T-helper 17 cell (primary cell): ENCODE measurements at places on chromosomes 1 and 21. TPM values are rescaled to one million over a fixed set of nuclear protein-coding genes. Genes with fewer than 3 reads are reported as not detected.

GRCh38 chr1:12220890-12221289, 8.9 kb upstream of the VPS13D start:
- DNase-seq: no peak
- H3K27ac ChIP-seq: no peak overlapping the region
- no peak overlapping the region for H3K4me3 ChIP-seq
- no peaks in the 10 kb centered on the region for H3K27me3 ChIP-seq

DNA sequence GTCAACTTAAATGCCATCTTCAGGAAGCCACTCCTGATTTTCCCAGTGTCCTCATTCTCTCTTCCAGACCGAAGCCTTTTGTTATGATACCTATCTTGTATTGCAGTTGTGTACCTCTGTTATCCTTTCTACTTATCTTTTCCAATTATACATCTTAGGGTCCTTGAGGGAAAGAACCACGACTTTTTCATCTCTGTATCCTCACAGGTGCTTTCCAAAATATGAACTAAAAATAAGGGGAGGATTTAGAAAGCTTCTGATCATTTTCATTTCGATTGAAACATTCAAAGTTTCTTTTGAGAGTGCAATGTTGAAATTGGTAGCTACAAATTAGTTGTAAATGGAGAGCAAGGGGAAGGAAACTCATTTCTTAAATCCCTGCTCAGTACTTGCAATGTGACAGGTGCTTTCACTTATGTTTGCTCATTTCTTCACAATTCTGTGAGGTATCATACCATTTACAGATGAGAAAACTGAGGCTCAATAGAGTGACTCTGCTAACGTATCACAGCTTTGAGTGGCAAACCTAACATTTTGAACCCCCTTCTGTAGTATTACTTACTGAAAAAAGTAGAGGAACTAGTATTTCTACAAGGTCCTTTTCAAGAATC, 24.2 kb downstream of the SLC19A2 start:
- no peaks in the 10 kb centered on the region for H3K36me3 ChIP-seq
- peaks cover 7% of the 10 kb centered on the region for H3K27me3 ChIP-seq
- H3K27ac ChIP-seq: no peak overlapping the region
- H3K4me1 ChIP-seq: peaks cover 3% of the 10 kb centered on the region
- DNase-seq: no peak

Gene LHX8
- not detected for total RNA-seq

- no peak for DNase-seq
- H3K36me3 ChIP-seq: no peaks in the 10 kb centered on the region
- peaks cover 6% of the 10 kb centered on the region for H3K27me3 ChIP-seq
- H3K27ac ChIP-seq: no peak overlapping the region
- no peak overlapping the region for H3K4me3 ChIP-seq
- no peaks in the 10 kb centered on the region for H3K4me1 ChIP-seq
These were observed 39.5 kb downstream of the IRF2BP2 start for GRCh38 chr1:234570329-234571120.

DNA sequence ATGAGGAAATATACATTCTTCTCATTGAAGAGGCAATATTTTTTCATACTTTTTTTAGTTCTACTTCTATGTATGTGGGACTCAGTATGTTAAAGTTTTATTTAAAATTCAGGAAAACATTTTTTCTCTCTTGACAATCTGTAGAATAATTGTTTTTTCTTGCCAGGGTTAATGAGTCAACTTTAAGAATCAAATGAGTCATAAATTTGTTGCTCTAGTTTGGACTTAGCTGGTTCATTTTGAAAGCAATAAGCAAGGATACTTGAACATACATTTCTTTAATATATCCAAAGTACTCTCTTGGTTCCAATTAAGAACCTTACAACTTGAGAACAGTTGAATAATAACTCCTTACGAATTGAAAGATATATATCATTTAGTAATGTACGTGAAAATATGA, 1145.3 kb upstream of the B3GALT2 start:
- H3K4me1 ChIP-seq: no peaks in the 10 kb centered on the region
- DNase-seq: no peak
- H3K4me3 ChIP-seq: no peak overlapping the region
- no peaks in the 10 kb centered on the region for H3K27me3 ChIP-seq
- no peak overlapping the region for H3K27ac ChIP-seq

DNA sequence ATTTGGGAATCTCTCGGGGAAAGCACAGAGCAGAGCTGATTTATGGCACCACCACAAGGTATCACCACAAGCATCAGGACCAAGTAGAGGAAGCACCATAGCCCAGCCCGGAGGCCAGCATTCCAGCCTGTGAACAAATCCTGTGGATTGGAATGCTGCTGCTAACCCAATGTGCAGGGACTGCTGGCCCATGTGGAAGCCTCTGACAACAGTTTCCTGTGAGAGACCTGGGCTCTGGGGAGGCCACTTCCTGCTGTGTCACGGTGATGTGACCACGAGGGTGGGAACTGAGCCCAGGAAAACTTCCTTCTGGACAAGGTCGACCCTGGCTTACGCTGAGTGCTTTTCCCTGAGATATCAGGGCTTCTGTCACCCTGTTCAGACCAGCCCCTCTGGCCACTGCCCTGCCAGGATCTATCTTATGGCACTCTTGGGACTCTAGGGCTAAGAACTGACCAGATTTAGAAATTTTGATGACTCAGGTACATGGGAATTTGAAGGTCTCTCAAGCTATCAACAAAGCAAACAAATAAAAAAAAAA, 88.3 kb upstream of the NGF start:
- peaks cover 28% of the 10 kb centered on the region for H3K27me3 ChIP-seq
- H3K4me1 ChIP-seq: no peaks in the 10 kb centered on the region
- no peaks in the 10 kb centered on the region for H3K36me3 ChIP-seq
- no peak overlapping the region for H3K4me3 ChIP-seq
- no peak for DNase-seq

GRCh38 chr1:101971304-101971703, 25.4 kb downstream of the OLFM3 start:
- no peak overlapping the region for H3K27ac ChIP-seq
- no peak overlapping the region for H3K4me3 ChIP-seq
- no peaks in the 10 kb centered on the region for H3K36me3 ChIP-seq
- no peaks in the 10 kb centered on the region for H3K27me3 ChIP-seq
- H3K4me1 ChIP-seq: no peaks in the 10 kb centered on the region

Gene HAO2
- total RNA-seq: not detected

Gene OR2T35
- total RNA-seq: not detected

Gene RNF115
- total RNA-seq: 14.0 TPM

Gene ASCL5
- total RNA-seq: 0.27 TPM

- no peak overlapping the region for H3K4me3 ChIP-seq
- peaks cover 23% of the 10 kb centered on the region for H3K27me3 ChIP-seq
- no peak for DNase-seq
- no peak overlapping the region for H3K27ac ChIP-seq
- H3K36me3 ChIP-seq: peaks cover 2% of the 10 kb centered on the region
These were observed 114.0 kb downstream of the NBPF12 start for GRCh38 chr1:147052143-147052542.

DNA sequence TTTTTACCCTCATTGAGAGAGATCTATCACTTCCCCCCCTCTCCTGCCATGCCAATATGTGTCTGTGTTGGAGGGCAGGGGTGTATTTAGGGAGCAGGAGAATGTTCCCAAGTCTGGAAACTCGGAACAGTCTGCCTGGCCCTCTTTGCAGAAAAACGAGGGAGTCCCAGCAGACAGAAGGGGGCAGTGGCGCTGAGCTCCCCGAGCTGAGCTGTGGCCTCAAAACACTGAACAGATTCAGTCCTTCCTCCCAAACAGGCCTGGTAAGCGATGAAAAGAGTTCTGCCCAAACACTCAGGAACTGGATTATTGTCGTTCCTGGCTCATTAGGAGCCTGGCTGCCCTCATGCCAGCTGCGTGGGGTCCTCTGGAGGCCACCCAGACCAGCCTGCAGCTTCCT, 981 bp downstream of the CLDN14 start:
- H3K4me1 ChIP-seq: no peaks in the 10 kb centered on the region
- H3K36me3 ChIP-seq: peaks cover 2% of the 10 kb centered on the region
- no peak for DNase-seq
- H3K4me3 ChIP-seq: no peak overlapping the region
- H3K27me3 ChIP-seq: peaks cover 37% of the 10 kb centered on the region
